Cardiac muscle cell (in vitro differentiated cells and primary cell): ENCODE measurements at places on chromosomes 11 and 22.

- H3K27me3 ChIP-seq = no peaks in the 10 kb centered on the region
- H3K4me1 ChIP-seq = no peaks in the 10 kb centered on the region
- no peaks in the 10 kb centered on the region for H3K36me3 ChIP-seq
- no peak overlapping the region for H3K4me3 ChIP-seq
- DNase-seq = no peak
- no peak overlapping the region for H3K27ac ChIP-seq
These were observed 98.5 kb downstream of the CSTPP1 start for GRCh38 chr11:47035108-47035507.

GRCh38 chr11:12377824-12378593, 638 bp downstream of the PARVA start:
- H3K27ac ChIP-seq = peak overlapping the region; percentile 99
- H3K4me3 ChIP-seq = peak overlapping the region; percentile 83
- H3K4me1 ChIP-seq = peaks cover 12% of the 10 kb centered on the region
- no peaks in the 10 kb centered on the region for H3K36me3 ChIP-seq
- H3K27me3 ChIP-seq = no peaks in the 10 kb centered on the region

- no peaks in the 10 kb centered on the region for H3K27me3 ChIP-seq
- no peak overlapping the region for H3K4me3 ChIP-seq
These were observed 62.4 kb downstream of the OTOG start for GRCh38 chr11:17609291-17610084.

GRCh38 chr11:66561178-66561974, 7.0 kb downstream of the CTSF start:
- no peak overlapping the region for H3K4me3 ChIP-seq
- H3K36me3 ChIP-seq = peaks cover 29% of the 10 kb centered on the region
- DNase-seq = no peak
- H3K27ac ChIP-seq = no peak overlapping the region
- no peaks in the 10 kb centered on the region for H3K4me1 ChIP-seq
- no peaks in the 10 kb centered on the region for H3K27me3 ChIP-seq

GRCh38 chr11:112357488-112357887, 96.8 kb upstream of the PLET1 start:
- no peak overlapping the region for H3K4me3 ChIP-seq
- no peaks in the 10 kb centered on the region for H3K36me3 ChIP-seq
- H3K27me3 ChIP-seq = no peaks in the 10 kb centered on the region
- no peak overlapping the region for H3K27ac ChIP-seq
- no peaks in the 10 kb centered on the region for H3K4me1 ChIP-seq

DNA sequence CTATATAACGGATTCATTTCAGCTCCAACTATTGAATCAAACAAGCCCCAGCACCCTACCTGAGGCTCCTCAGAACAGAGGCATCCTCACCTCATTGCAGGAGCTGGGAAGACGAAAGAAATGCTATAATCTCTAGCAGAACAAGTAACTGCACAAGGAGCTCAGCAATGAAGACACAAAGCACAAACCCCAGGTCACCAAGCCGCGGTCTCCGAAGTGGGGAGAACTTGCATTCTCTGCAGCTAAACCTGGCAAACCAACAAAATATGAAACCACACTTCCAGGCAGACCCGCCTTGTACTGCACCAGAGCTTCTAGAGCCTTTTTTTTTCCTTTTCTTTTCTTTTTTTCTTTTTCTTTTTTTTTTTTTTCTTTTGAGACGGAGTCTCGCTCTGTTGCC, 21.8 kb upstream of the CD5 start:
- no peaks in the 10 kb centered on the region for H3K36me3 ChIP-seq
- DNase-seq = no peak
- no peak overlapping the region for H3K27ac ChIP-seq

- H3K27ac ChIP-seq = no peak overlapping the region
- peaks cover 19% of the 10 kb centered on the region for H3K36me3 ChIP-seq
- DNase-seq = no peak
- peaks cover 3% of the 10 kb centered on the region for H3K4me1 ChIP-seq
- H3K27me3 ChIP-seq = peaks cover 8% of the 10 kb centered on the region
These were observed 1.2 kb upstream of the ZPR1 start for GRCh38 chr11:116788975-116789374.

- no peak for DNase-seq
- no peak overlapping the region for H3K27ac ChIP-seq
- no peak overlapping the region for H3K4me3 ChIP-seq
- H3K27me3 ChIP-seq = no peaks in the 10 kb centered on the region
- no peaks in the 10 kb centered on the region for H3K36me3 ChIP-seq
These were observed 196.1 kb upstream of the B3GAT1 start for GRCh38 chr11:134607963-134608750.

GRCh38 chr11:21465203-21465602, 727.7 kb upstream of the ANO5 start:
- H3K27me3 ChIP-seq = no peaks in the 10 kb centered on the region
- H3K36me3 ChIP-seq = no peaks in the 10 kb centered on the region
- H3K4me3 ChIP-seq = no peak overlapping the region
- no peak for DNase-seq
- no peaks in the 10 kb centered on the region for H3K4me1 ChIP-seq

DNA sequence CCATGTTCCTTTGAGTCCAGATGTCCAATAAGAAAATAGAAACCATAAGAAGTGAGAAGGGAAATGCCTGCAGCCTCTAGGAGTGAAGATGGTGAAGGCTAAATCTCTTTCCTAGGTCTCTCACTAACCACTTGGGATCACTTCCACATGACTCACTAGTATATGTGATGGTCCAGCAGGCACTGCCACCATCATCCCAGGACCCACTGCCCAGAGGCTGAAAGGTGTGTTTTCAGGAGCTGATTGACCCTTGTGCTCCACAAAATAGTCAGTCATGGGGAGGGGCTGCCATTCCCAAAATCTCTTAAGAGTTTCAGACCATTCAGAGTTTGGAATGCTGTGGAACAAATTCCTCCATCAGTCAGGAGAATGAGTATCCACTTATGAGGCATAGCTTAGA, 22.9 kb downstream of the UBASH3B start:
- no peaks in the 10 kb centered on the region for H3K36me3 ChIP-seq
- H3K27me3 ChIP-seq = no peaks in the 10 kb centered on the region
- no peaks in the 10 kb centered on the region for H3K4me1 ChIP-seq
- DNase-seq = no peak
- H3K27ac ChIP-seq = no peak overlapping the region

- H3K36me3 ChIP-seq = no peaks in the 10 kb centered on the region
- H3K27me3 ChIP-seq = no peaks in the 10 kb centered on the region
- no peak overlapping the region for H3K27ac ChIP-seq
These were observed 31.8 kb downstream of the DLG2 start for GRCh38 chr11:85595285-85595884.

DNA sequence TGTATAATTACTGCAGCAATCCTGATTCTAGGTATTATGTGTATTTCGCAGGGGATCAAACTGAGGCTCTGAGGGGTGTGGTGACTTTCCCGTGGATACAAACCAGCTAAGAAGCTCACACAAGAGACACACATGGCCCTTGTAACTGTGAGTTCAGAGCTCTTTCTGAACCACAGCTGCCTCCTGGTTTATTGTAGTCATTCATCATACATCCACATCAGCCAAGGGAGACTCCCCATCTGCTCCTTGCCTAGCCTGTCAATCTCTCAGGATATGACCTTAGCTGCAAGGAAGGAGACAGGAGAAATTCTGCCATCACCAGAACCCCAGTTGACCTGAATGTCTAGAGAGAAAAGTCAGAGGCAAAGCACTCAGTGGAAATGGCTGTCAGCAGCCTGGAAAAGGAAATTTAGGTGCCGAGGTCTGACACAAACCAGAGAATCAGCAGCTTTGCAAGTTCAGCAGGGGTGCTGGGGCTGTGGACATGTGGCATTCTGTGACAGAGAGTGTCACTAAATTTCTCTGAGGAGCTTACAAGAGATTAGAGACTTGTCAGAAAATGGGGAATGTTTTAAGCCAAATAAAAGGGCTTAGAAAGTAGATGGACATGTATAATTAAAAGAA, 209.5 kb downstream of the AASDHPPT start:
- DNase-seq = no peak
- peaks cover 11% of the 10 kb centered on the region for H3K4me1 ChIP-seq
- no peaks in the 10 kb centered on the region for H3K36me3 ChIP-seq
- no peak overlapping the region for H3K4me3 ChIP-seq
- H3K27ac ChIP-seq = no peak overlapping the region
- no peaks in the 10 kb centered on the region for H3K27me3 ChIP-seq

- no peak overlapping the region for H3K27ac ChIP-seq
- H3K36me3 ChIP-seq = no peaks in the 10 kb centered on the region
- H3K4me3 ChIP-seq = no peak overlapping the region
- no peaks in the 10 kb centered on the region for H3K4me1 ChIP-seq
- H3K27me3 ChIP-seq = no peaks in the 10 kb centered on the region
These were observed 13.3 kb upstream of the CEP295 start for GRCh38 chr11:93648158-93648557.

GRCh38 chr11:12164061-12165014, 53.9 kb downstream of the MICAL2 start:
- no peak overlapping the region for H3K4me3 ChIP-seq
- H3K36me3 ChIP-seq = peaks cover 7% of the 10 kb centered on the region
- H3K27me3 ChIP-seq = no peaks in the 10 kb centered on the region
- peaks cover 69% of the 10 kb centered on the region for H3K4me1 ChIP-seq
- DNase-seq = no peak

- no peaks in the 10 kb centered on the region for H3K36me3 ChIP-seq
- H3K4me1 ChIP-seq = no peaks in the 10 kb centered on the region
- no peaks in the 10 kb centered on the region for H3K27me3 ChIP-seq
These were observed 430.9 kb downstream of the BRD1 start for GRCh38 chr22:49396817-49397216.

DNA sequence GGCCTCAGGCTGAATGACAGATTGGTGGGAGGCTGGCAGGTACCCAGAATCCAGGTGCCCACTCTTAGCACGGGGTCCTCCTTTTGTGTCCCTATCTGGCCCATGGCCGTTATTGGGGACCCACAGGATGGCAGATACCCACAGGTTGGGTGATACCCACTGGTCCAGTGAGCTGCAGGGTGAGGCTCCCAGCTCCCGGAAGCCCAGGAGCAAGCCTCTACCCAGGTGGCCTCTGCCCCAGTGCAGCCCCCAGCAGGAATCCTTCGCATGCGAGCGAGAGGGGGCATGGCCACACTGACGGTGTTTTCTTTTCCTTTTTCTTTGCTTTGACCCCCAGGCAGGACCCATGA, 116.1 kb downstream of the PHF21B start:
- DNase-seq = no peak
- H3K4me3 ChIP-seq = no peak overlapping the region
- no peak overlapping the region for H3K27ac ChIP-seq
- no peaks in the 10 kb centered on the region for H3K36me3 ChIP-seq
- no peaks in the 10 kb centered on the region for H3K27me3 ChIP-seq

GRCh38 chr11:14894657-14895598, 2.9 kb upstream of the CYP2R1 start:
- no peak overlapping the region for H3K27ac ChIP-seq
- DNase-seq = no peak
- no peaks in the 10 kb centered on the region for H3K27me3 ChIP-seq
- no peaks in the 10 kb centered on the region for H3K4me1 ChIP-seq

- H3K27me3 ChIP-seq = no peaks in the 10 kb centered on the region
- DNase-seq = no peak
- H3K4me3 ChIP-seq = no peak overlapping the region
- no peak overlapping the region for H3K27ac ChIP-seq
These were observed 1243.0 kb upstream of the RAG2 start for GRCh38 chr11:37841016-37841415.

DNA sequence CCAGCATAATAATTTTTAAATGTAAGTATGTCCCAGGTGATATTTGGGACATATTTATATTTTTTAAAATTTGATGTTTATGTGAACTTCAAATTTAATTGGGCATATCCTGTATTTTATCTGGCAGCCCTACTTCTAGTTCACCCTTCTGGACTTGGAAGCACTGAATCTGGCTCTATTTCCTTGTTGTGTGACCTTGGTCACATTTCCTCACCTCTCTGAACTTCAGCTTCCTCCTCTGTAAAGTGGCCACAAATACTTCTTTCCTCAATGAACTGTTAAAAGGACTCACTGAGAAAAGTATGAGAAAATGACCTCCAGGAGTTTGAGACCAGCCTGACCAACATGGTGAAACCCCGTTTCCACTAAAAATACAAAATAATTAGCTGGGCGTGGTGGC, 8.1 kb upstream of the RNF185 start:
- H3K27ac ChIP-seq = no peak overlapping the region
- no peaks in the 10 kb centered on the region for H3K36me3 ChIP-seq
- DNase-seq = no peak
- no peak overlapping the region for H3K4me3 ChIP-seq
- H3K27me3 ChIP-seq = peaks cover 22% of the 10 kb centered on the region

- no peaks in the 10 kb centered on the region for H3K4me1 ChIP-seq
- no peak overlapping the region for H3K27ac ChIP-seq
- no peak for DNase-seq
- peaks cover 27% of the 10 kb centered on the region for H3K27me3 ChIP-seq
- H3K36me3 ChIP-seq = no peaks in the 10 kb centered on the region
These were observed 15.7 kb upstream of the IL10RA start for GRCh38 chr11:117970400-117971024.

- H3K27ac ChIP-seq = peak overlapping the region; percentile 67
- peaks cover 37% of the 10 kb centered on the region for H3K4me1 ChIP-seq
- H3K4me3 ChIP-seq = no peak overlapping the region
- no peak for DNase-seq
- H3K27me3 ChIP-seq = no peaks in the 10 kb centered on the region
These were observed 112.6 kb downstream of the CADM1 start for GRCh38 chr11:115391598-115391997.

DNA sequence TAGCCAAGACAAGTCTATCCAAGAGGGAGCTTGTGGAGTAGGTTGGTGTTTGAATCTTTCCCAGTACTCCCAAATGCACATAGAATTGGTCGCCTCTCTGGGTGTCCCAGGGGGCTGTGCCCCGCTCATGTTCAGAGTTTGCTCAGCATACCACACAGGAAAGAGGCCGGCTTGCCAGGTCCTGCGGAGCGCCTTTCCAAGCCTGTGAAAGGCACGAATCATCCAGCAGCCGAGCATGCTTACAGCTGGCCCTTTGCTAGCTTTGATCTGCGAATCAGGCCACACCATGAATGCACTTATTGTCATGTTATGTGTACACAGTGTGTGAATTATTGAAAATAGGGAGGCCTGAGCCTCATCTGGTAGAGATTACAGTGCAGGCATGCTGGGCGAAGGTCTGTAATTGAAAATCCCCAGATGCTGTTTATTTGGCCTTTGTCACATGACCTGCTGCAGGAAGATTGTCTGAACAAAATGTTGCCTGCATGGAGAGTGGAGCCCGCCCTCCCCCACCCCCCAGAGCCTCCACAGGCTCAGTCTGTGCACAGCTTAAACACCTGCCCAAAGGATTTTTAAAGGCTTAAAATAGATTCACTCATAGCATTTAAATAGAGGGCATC, 163.3 kb upstream of the RASSF10 start:
- H3K27me3 ChIP-seq = no peaks in the 10 kb centered on the region
- H3K4me1 ChIP-seq = peaks cover 61% of the 10 kb centered on the region
- peak; percentile 42 for DNase-seq
- H3K36me3 ChIP-seq = no peaks in the 10 kb centered on the region
- H3K27ac ChIP-seq = peak overlapping the region; percentile 97
- H3K4me3 ChIP-seq = no peak overlapping the region
